Aorta (tissue), 5 donors: ENCODE measurements at places on chromosomes 4 and X. TPM values are rescaled to one million over a fixed set of nuclear protein-coding genes. Genes with fewer than 3 reads are reported as not detected.

- no peak overlapping the region for H3K27ac ChIP-seq
- no peak for DNase-seq
- H3K36me3 ChIP-seq: no peaks in the 10 kb centered on the region
These were observed 246.9 kb upstream of the HDX start for GRCh38 chrX:84748965-84749656.

- DNase-seq: no peak
- no peaks in the 10 kb centered on the region for H3K36me3 ChIP-seq
- no peak overlapping the region for H3K27ac ChIP-seq
- no peaks in the 10 kb centered on the region for H3K27me3 ChIP-seq
- no peak overlapping the region for H3K4me3 ChIP-seq
- H3K4me1 ChIP-seq: no peaks in the 10 kb centered on the region
These were observed 201.1 kb downstream of the ANTXR2 start for GRCh38 chr4:79871961-79872360.

- H3K4me3 ChIP-seq: no peak overlapping the region
- H3K4me1 ChIP-seq: no peaks in the 10 kb centered on the region
- no peak for DNase-seq
- H3K27me3 ChIP-seq: no peaks in the 10 kb centered on the region
- H3K36me3 ChIP-seq: peaks cover 2% of the 10 kb centered on the region
- no peak overlapping the region for H3K27ac ChIP-seq
These were observed 126.9 kb downstream of the MAML3 start for GRCh38 chr4:140027101-140027500.

DNA sequence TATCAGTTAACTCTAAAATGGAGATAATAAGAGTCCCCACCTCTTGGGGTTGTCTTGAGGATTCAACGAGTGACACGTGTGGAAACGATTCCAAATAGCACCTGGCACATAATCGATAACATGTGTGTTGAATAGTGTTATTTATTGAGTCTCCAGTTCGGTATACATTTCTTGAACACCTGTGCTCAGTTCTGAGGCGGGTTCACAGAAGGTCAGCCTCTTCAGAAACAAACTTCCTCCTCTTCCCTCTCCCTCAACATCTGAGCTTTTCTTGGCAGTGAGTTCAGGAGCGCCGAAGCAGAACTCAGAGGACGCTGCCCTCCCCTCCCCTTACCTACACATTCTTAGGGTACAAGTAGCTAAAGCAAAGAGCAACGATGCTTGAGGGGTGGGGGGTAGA is 934 bp downstream of the PDHA1 start:
- no peaks in the 10 kb centered on the region for H3K36me3 ChIP-seq
- peak overlapping the region; percentile 31 for H3K4me3 ChIP-seq
- no peaks in the 10 kb centered on the region for H3K4me1 ChIP-seq

DNA sequence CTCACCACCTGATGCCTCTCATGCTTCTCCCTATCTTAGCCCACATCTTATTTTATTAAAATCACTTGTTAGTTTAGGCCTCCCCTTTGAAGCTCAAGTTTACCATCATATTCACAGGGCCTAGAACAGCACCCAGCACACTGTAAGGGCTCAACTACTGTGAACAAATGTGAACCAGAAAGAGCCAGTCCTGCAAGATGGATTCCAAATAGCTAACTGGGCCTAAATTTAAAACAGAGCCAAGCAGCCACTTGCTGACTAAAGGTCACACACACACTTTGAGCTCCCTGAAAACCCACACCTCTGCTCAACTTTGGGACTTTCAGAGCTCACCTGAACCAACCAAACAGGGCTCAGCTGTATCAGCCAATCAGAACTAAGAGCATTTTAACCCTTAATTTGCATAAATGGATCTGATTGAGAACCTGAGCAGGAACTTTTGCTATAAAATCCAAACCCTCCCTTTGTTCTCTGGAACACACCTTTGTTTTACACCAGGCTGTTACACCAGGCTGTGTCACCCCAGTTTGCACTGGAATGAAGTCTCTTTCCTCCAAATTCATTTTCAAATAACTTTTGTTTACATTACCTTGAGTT is 62.1 kb upstream of the EXOC1L start:
- DNase-seq: no peak
- no peaks in the 10 kb centered on the region for H3K27me3 ChIP-seq
- no peak overlapping the region for H3K4me3 ChIP-seq
- H3K36me3 ChIP-seq: no peaks in the 10 kb centered on the region

- H3K27me3 ChIP-seq: no peaks in the 10 kb centered on the region
- no peak overlapping the region for H3K27ac ChIP-seq
- no peaks in the 10 kb centered on the region for H3K36me3 ChIP-seq
- H3K4me1 ChIP-seq: peaks cover 3% of the 10 kb centered on the region
These were observed 23.5 kb downstream of the NOA1 start for GRCh38 chr4:56953680-56954520.

GRCh38 chr4:145045180-145045579 is 52.8 kb downstream of the ANAPC10 start:
- H3K27ac ChIP-seq: no peak overlapping the region
- DNase-seq: no peak
- H3K36me3 ChIP-seq: no peaks in the 10 kb centered on the region
- no peak overlapping the region for H3K4me3 ChIP-seq
- no peaks in the 10 kb centered on the region for H3K27me3 ChIP-seq

DNA sequence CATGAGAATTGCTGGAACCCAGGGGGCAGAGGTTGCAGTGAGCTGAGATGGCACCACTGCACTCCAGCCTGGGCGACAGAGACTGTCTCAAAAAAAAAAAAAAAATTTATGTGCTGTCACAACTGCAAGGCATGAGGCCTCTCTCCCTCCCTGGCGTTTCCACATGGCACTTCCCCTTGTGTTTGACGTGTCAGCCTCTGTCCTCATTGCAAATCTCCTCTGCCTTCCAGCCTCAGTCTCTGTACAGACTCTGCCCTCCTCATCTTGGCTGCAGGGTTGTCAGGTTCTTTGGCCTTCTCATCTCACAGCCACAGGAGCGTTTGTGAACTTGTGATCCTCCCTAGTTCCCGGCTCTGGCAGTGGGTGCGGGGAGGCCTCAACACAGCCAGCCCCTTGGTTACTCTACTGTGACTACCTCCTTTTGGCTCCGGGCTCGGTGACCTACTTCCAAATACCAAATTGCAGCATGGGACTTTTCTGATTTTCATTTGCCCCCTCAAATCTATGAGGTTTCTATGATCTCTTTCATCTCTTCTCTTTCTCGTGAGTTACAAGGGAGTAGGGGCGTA is 250.0 kb downstream of the CBR4 start:
- no peaks in the 10 kb centered on the region for H3K4me1 ChIP-seq
- no peaks in the 10 kb centered on the region for H3K36me3 ChIP-seq
- H3K27me3 ChIP-seq: no peaks in the 10 kb centered on the region
- no peak overlapping the region for H3K4me3 ChIP-seq

DNA sequence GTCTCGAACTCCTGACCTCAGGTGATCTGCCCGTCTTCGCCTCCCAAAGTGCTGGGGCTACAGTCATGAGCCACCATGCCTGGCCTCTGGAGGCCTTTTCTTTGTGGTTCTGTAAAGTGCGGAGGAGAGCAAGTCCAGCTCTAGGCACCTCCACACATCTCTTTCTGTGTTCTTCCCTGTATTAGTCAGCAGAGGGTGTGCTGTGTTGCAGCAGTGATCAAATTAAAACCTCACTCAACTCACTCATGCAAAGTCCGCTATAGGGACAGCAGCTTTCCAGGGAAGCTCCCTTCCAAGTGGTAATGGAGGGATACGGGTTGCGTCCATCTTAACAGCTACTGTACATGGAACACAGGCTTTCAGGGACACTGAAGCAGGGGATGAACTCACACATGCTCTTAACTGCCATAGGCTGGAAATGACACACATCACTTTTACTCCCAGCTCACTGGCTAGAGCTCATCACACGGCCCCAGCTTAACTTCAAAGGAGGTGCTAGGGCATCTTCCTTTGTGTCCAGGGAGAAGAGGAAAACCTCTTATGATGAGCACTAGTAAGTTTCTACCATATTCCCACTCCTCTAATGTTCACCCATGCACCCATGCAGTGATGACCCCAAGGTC is 36.0 kb upstream of the CCNG2 start:
- no peak overlapping the region for H3K27ac ChIP-seq
- no peaks in the 10 kb centered on the region for H3K36me3 ChIP-seq
- DNase-seq: no peak
- no peak overlapping the region for H3K4me3 ChIP-seq
- no peaks in the 10 kb centered on the region for H3K4me1 ChIP-seq
- no peaks in the 10 kb centered on the region for H3K27me3 ChIP-seq

GRCh38 chrX:8179656-8180055 is 8.6 kb upstream of the VCX2 start:
- no peak overlapping the region for H3K4me3 ChIP-seq
- no peak for DNase-seq
- H3K36me3 ChIP-seq: no peaks in the 10 kb centered on the region
- H3K27ac ChIP-seq: no peak overlapping the region
- H3K4me1 ChIP-seq: no peaks in the 10 kb centered on the region

DNA sequence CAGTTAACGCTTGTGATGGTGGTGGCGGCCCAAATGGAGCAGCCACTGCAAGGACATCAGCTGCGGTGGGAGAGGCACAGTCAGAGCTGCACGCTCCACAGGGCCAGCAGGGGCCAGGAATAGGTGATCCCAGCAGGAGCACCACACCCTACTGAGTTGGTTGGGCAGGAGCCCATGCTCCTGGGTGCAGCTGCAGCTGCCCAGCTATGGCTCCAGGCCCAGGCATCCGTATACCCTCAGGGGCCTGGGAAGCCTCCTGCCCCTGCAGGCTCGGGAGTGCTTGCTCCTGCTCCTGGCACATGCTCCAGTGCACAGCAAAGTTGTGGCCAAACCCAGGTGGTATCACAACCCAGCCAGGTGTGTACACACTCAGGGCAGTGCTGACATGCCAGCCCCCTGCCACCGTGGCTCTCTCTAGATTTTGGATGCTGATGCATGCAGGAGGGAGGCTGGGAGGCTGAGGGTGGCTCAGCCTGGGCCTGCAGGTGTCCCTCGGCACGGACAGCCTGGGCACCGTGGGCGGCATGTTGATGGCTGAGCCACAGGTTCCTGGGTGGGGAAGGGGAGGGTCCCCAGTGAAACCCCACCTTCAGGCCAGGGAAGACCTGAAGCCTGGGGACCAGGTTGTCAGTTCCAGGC is 150.2 kb downstream of the CXXC4 start:
- no peak overlapping the region for H3K27ac ChIP-seq
- no peaks in the 10 kb centered on the region for H3K27me3 ChIP-seq
- no peaks in the 10 kb centered on the region for H3K36me3 ChIP-seq
- peak; percentile 35 for DNase-seq
- H3K4me1 ChIP-seq: no peaks in the 10 kb centered on the region
- H3K4me3 ChIP-seq: no peak overlapping the region

DNA sequence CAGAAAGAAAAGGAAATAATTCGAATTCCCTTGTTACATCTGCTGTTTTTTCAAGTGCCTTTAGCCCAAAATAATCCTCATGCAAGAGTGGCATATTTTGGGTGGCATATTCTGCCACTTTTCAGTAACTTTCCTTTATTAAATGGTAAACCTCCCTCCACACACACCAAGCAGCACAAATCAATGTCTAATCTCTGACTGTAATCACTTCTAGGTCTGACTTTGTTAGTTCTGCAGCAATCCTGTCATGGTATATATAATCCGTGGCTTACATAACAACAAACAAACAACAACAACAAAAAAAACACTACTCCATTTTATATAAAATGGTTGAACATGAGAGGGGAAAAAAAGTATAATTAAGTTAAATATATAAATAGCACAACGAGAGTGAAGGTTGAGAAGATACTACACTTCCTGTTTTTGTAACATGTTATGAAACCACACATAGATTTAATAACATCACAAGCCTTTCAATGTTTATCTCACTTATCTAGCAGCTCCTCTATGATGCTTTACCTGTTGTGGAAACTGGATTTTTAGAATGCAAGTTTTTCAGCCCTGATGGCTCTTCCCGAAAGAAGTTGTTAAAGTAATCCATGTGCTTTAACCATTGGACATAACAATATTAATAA is 715.4 kb downstream of the GRXCR1 start:
- no peak overlapping the region for H3K4me3 ChIP-seq
- no peaks in the 10 kb centered on the region for H3K27me3 ChIP-seq
- no peaks in the 10 kb centered on the region for H3K4me1 ChIP-seq
- no peak overlapping the region for H3K27ac ChIP-seq

DNA sequence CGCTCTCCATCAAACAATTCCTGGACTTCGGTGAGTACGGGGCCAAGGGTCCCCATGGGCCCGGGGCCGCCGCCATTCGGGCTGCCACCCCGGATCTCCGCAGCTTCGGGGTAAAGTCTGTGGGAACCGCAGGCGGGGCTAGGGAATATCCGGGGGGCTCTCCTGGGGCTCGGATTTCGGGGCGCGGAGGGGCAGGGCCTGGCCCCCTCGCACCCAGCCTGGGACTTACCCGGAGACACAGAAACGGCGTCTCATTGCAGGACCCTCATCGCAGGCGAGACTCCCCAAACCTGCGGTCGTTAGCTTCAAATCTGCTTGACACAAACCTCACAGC is 413 bp downstream of the PDK3 start:
- H3K27ac ChIP-seq: peak overlapping the region; percentile 68
- no peak for DNase-seq

- no peaks in the 10 kb centered on the region for H3K27me3 ChIP-seq
- no peak overlapping the region for H3K27ac ChIP-seq
- no peak overlapping the region for H3K4me3 ChIP-seq
- DNase-seq: no peak
These were observed 67.8 kb downstream of the GATB start for GRCh38 chr4:151692821-151693673.

- H3K27ac ChIP-seq: no peak within 1 kb of the TSS
- H3K4me1 ChIP-seq: no peaks in the 10 kb centered on the region
- H3K4me3 ChIP-seq: peak within 1 kb of the TSS; percentile 23
These were observed at the start of gene IRS4 for GRCh38 chrX:108736509-108737479. Gene IRS4 (minus strand): TSS chrX:108736563.

The RS1 gene
- not detected for total RNA-seq

The SSX3 gene
- not detected for total RNA-seq

The LRIT3 gene
- total RNA-seq: 0.26 TPM

The FRMD7 gene
- 0.18 TPM for total RNA-seq

The DCAF8L2 gene
- not detected for total RNA-seq

The USP17L22 gene
- total RNA-seq: not detected

The CT47B1 gene
- not detected for total RNA-seq

The LAGE3 gene
- total RNA-seq: 6.0 TPM

The IGFBP7 gene
- total RNA-seq: 2,714 TPM

The DUSP21 gene
- total RNA-seq: not detected

The SORBS2 gene
- total RNA-seq: 696 TPM

The KLHL4 gene
- 1.2 TPM for total RNA-seq

The CCDC149 gene
- total RNA-seq: 43.4 TPM

The CACNA1F gene
- 0.06 TPM for total RNA-seq

The RPS6KA6 gene
- 10.6 TPM for total RNA-seq
